ENCODE measurements at places on chromosomes 3 and 15. TPM values are rescaled to one million over a fixed set of nuclear protein-coding genes. Genes with fewer than 3 reads are reported as not detected.

Gene GPR62
- not detected for total RNA-seq

Gene CFAP100
- not detected for total RNA-seq

DNA sequence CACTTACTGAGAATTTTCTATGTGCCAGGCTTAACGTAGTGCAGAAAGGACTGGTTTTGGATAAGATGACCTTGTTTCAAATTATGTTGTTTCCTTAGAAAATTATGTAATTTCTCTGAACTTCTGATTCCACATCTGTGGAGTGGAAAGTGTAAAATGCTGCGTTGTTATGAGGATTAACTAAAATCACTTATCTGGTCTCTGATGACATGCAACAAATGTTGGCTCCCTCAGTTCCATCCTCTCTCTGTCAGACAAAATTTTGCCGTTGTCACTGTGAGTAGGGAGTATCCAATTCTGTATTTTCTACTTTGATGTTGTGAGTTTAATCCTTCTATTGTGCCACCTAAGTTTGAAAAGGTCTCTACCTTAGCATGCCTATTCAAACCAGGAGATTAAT lies 175.5 kb downstream of the KCNMB2 start:
- DNase-seq, result no peak

GRCh38 chr3:147977001-147977400 lies 567.8 kb downstream of the ZIC1 start:
- no peak for DNase-seq

GRCh38 chr3:4401441-4401840 lies 65.6 kb downstream of the SUMF1 start:
- DNase-seq, result no peak

DNA sequence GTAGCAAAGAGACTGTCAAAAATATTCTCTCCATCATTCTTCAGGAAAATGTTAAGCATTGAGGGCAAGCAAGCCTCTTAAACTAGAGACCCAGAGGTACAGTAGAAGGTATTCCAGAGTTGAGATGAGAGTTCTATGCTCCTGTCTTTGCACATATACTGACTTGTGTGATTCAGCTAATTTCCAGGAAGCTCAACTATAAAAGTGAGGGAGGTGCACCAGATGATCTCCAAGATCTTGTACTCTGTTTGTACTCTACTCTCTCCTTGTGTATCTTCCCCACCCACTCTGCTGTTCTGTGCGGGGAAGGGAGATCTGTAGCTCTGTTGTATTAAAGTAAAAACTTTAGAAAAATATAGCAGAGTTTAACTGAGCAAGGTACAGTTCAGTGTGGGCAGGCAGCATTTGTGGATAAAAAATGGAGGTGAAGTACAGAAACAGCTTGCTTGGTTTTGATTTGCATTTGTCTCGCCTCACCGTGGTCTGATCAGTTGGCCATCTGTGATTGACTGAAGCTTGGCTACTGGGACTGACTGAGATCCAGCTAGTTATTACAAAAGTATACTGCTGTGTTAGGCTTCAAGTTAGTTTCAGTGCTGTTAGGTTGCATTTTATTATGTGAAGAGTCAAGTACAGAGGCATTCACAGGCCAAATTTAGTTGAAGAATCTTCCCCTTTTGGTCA lies 463.1 kb upstream of the GOLIM4 start:
- DNase-seq, result no peak

DNA sequence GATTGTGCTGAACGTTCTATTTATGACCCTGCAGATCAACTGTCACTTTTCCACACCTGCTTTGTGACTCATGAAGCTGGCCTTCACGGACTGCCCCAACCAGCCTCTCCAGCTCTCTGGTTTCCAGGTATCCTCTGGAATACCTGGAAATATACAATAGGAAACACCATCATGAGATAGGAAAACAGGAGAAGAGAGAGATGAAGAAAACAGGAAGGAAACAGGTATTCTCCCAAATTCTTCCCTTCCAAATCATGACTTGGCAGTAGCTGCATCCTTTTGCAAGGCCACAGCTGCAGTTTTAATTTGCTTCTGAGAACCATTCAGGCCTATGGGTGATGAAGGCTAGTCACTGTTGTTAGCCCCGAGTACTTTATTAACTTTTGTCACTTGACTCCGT lies 909.1 kb downstream of the EPHA3 start:
- no peak for DNase-seq

GRCh38 chr3:134034005-134034785 lies 4.5 kb upstream of the SLCO2A1 start:
- no peak for DNase-seq

DNA sequence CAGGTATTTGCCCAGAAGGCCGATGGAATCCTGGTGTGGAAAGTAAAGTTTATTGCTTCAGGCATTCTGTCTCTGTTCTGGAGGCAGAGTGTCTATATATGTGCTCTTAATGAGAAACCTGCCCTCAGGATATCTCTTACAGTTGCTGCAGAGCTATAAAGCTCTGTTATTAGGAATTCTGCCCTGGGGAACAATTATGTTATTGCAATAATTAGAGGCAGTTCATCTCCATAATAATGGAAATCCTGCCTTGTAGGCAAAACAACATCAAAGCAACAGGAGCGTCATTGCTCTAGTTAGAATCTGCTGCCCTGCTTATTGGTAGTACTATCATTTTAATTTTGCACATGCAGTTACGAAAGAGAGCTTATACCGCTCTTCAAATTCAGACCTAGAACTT lies 175.6 kb downstream of the IL5RA start:
- no peak for DNase-seq

DNA sequence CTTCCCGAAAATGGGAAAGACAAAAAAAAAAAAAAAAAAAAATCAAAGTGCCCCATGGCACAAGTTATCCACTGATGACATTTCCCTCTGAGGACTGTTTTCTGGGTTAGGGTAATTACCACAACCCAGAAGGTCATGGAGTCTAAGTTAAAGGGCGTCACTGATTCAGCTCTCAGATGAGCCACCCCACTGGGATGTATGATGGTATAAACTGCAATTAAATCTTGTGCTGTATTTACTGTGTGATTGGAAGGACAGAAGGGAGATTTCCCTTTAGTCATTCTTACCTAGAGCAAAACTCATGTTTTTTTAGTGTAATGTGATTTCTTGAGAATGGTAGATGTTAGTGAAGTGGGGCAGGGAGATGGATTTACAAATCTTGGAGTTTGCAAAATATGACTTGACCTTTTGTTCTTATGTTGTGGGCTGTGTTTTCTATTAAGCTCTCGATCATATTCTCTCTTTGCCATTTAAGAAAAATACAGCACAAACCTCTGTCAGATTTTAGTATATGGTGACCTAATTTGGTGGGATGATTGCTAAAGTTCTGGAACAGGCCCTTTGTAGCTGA lies 244.2 kb downstream of the PTPRG start:
- no peak for DNase-seq

DNA sequence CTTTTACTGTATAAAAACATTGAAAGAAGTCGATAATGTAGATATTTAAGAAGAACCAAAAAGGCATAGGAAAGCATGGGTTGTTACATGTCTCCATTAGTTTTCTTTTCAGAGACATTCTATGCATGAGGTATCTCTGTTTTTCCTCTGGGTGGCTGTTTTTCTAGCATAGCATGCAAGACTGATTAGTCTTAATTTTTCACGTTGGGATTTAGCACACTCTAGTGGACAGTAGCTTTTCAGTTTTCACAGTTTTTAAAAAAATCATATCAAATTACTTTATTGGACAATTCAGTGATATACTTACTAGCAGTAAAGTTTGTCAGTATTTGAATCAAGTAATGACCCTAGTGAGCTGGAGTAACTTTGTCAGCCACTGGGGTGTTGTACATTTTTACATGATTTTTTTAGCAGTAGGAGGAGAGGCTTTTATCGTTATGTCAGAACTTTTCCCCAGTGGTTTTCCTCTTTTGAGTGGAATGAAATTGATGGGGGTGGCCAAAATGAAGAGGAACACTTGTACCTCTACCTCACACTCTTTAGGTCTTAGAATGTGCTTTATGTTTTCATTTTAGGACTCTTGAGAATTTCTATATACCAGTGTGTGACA lies 57.2 kb downstream of the SEC22A start:
- DNase-seq, result peak; percentile 65

DNA sequence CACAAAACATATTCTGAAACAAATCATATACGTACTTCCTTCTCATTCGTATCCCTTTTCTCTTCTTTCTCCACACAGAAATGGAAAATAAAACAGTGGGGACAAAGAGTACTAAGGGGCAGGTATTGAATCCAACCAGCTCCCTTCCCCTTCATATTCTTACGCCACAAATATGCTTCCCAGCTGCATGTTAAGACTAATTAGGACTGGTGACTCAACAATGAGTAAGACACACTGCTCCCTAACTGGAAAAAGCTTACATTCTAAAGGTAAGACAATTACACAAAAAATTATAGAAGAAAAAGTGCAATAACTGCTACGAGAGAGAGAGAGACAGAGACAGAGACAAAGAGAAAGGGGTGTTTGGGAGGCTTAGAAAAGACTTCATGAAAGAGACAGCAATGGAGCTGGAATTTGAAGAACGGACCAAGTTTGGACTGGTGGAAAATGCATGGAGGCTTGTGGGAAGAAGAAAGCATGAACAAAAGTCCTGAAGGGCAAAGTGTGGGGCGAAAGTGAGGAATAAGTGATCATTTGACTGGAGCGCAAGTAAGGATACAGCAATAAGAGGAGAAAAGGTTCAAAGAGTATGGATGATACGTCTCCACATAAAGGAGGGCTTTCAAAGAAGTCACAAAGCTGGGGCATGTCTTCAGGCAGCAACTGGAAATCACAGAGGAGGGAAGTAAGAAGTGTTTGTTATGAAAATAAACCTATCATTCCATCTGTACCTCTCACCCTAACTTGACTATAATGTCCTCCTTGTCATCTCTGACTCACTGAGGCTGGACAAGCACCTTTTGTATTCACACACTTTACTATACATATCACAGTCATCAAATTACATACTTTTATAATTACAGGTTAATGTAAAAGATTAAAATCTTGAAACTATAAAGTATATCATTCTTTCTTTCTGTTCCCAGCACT lies 49.2 kb downstream of the RYK start:
- peak; percentile 59 for DNase-seq

GRCh38 chr15:40047415-40048210 lies 8.6 kb upstream of the SRP14 start:
- DNase-seq, result no peak

- no peak for DNase-seq
Observed at GRCh38 chr15:55112706-55113105, 84.0 kb downstream of the RSL24D1 start.

DNA sequence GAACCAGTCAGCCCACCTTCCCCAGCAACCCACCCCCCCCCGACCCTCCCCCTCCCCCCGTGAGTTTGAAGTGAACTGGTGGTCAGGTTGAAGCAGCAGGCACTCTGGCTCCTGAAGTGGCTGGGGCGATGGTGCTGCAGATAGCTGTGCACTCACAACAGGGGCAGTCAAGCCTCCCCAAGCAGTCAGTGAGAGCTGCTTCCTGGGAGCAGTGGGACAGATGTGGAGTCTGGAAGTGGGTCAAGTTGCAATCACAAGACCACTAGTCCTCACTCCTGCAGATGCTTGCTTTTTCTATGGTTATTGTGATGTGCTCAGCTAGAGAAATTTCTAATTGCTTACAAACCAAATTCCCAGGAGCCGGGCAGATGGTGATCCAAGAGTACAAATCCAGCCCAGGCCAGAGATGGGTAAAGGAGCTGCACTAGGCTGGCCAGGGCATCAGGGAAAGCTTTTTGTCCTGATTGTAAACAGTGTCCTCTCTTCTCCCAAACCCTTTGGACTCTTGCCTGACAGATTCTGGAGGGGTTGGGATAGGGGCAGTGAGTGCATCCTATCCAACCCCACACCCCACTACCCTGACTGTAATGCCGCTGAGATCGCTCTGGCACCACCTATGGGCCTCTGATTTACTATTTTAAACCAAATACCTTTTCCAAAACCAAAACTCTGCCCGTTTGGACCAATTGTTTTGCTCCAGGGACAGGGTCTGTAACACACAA lies 9.8 kb upstream of the CLPX start:
- no peak for DNase-seq

Measured in H4 (cell line).